ENCODE measurements at places on chromosomes 6 and 20.
A peak's percentile ranks its signal among the peaks of the same experiment; 100 is the strongest.

GRCh38 chr6:36376742-36377141 is 10.7 kb downstream of the ETV7 start:
- DNase-seq = no peak

- DNase-seq = no peak
Observed at GRCh38 chr6:102582569-102582968, 1189.1 kb downstream of the GRIK2 start.

- DNase-seq = no peak
Observed at GRCh38 chr6:74071214-74071613, 375.2 kb downstream of the CD109 start.

DNA sequence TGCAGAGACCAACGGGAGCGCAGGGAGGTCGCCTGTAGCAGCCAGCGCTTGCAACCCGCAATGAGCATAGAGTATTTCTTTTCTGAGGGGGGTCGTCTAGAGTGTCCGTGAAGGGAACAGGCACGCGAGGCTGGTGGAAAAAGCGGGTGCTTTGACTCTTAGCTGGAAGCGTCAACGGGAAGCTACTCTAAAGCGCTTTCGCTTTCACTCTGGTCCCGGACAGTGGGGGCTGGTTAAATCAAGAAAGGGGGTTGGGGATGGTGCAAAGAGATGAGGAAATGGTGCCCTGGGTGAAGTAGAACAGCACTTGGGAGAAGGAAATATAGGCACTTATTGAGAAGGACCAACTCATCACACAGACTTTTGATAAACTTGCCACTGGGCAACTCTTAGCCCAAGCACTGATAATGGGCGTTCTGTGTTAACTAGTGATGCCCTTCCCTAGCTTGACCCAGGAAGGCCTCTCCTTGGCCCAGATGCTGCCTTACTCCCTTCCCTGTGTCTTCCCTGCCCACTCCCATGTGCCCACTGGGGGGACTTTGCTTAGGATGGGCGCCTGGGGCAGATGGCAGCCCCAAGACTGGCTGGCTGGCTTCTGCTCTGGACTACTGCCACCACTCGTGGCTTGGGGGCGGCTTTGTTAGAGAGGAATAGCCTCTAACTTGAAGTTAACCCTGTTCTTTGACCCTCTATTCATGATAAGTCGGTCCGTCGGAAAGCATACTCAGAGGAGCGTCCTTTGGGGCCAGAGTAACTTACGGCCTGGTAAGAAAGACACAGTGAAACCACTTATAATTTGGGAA is 585 bp downstream of the PSMB9 start:
- DNase-seq = peak; percentile 67

GRCh38 chr6:24019830-24020229 is 106.2 kb upstream of the NRSN1 start:
- DNase-seq = no peak

DNA sequence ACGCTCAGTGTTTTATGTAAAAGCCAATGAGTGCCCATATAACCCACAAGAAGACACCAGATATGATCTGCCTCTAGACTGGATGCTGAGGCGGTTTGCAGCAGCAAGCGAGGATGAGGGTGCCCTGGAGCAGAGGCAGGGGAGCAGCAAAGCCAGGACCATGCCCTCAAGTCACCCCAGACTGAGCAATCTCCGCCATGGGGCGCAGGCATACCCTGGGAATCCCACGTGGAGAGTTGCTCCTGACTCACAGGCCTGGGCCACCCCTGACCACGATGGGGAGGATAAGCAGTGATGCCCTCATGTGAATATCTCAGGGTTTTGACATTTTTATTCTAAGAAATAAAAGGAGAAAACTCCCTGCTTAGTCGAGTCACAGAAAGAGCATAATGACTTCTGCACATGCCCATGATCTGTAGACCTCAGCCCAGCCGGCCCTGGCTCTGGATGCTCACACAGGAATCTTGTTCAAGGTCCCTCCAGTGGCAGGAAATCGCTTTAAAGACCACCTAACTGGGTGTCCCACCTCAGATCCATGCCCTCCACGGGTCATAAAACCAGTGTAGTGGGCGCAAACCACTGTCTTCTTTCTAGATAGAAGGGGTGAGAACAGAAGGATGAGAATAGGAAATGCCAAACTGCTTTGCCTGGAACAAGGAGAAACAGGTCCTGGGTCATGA is 138.3 kb upstream of the SNX9 start:
- DNase-seq = no peak

DNA sequence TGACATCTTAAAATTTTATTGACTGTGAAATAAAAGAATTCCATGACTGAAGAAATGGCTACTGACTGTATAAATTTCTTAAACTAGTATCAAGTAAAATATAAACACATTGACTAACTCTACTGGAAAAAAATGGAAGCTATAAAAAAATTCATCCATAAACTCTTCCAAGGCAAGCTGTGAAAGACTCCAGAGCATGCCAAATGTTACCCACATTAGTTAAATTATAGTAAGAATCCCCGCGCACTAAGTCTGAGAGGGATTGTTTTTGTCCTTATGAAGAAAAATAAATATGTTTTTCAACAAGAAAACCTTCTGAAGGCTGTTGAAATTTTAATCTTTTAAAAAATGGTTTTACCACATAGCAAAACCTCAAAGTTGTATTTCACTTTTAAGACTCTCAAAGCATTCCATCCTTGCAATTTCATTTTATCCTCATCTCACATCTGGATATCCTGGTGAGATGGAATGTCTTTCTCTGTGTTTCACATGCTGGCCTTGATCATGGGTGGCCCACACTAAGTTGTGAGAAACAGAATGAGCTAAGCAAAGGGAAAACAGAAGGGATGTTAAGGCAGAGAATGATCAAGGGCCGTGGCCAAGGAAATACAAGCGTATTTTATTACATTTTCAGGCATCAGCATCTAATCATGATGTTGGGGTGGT is 732.5 kb downstream of the KIF16B start:
- DNase-seq = no peak

- DNase-seq = no peak
Observed at GRCh38 chr6:43940071-43940392, 170.0 kb downstream of the VEGFA start.

DNA sequence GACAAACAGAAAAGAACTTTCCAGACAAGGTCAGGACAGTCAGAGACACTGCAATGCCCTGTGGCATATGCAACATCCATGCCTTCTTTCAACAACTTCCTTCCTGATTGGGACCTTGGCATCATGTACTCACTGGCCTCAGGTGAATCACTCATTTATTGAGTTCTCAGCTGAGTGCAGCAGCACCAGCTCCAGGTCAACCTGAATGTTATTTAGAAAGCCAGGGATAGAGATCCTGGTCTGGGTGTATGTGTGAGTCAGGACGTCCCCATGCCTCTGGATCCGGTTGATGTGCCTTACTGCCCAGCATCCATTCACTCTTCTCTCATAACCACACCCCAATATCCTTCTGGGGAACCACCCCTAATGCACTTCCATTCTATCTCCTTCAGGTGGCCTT is 54.4 kb downstream of the SNRNP48 start:
- DNase-seq = no peak

- no peak for DNase-seq
Observed at GRCh38 chr6:90329386-90330077, 32.9 kb upstream of the BACH2 start.

GRCh38 chr20:43247361-43247760 is 57.7 kb upstream of the PTPRT start:
- DNase-seq = no peak

- DNase-seq = no peak
Observed at GRCh38 chr6:1618311-1619097, 8.8 kb downstream of the FOXC1 start.

DNA sequence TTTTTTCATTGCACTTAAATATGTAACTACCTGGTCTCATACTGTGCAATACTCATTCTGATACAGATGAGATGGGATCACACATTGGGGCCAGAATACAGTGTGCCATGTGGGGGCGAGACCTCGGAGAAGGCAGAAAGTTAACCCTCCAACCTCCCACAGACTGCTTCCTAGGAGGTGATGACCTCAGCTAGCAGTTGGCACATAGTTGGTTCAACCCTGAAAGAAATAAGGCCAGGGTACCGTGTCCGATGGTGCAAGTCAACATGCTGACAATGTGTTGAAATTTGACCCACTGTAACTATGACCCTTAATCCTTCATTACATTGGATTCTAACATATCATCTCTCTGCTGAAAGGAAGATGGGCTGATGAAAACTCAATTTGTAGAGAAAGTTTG is 61.9 kb downstream of the GJA10 start:
- no peak for DNase-seq

DNA sequence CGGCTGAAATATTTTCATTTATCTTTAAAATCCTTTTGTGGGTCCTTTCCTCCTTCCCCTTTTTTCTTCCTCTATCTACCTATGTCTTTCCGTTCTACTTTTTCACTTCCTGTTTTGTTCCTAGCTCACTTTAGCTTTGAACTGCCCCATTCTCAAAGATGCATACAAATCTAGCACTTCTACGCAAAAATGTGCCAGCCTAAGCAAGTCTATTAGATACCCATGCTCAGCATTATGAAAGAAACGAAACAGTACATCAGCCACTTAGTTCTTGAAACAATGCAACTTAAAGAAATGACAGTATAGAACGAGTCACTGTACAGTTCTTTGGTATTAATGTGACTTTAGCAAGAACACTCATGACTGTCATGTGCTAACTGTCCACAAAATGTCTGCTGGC is 47.3 kb upstream of the MARCKS start:
- no peak for DNase-seq

GRCh38 chr6:47202644-47203205 is 107.0 kb downstream of the TNFRSF21 start:
- DNase-seq = no peak

DNA sequence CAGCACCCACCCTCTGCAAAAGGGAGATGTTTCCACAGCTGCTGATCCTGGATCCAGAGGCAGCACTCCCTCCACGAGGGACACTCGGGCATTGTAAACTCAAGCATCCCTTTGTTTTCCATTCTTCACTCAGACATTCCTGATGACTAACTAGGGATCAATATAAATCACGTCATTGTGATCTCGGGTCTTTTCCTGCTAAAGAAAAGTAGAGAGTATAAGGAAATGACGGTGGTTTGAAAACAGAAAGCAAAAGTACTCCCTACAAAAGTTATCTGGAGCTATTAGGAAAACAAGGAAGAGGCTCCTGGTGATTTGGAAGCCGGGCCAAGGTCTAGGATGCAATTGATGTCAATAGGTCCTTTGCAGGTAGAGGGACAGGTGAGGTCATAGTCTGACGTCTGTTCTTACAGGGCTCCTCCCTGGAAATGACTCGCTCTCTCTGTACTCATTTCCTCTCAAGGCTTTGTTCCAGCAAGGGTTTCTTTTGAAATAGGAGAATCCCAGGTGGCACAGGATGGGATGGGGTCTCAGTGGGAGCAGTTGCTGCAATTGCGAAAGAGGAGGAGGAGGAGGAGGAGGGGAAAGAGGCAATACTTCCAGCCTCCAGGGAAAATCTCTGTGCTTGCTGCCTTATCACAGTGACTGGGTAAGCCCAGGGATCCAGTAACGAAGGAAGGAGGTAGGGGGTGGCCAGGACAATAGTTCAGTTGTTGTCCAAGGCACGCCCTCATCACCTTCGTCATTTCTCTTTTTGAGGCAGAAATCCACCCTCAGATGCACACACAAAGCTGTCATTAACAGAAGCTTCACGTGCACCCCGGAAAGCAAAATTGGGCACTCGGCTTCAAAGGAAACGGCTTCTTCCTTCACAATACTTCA is 222.8 kb downstream of the LY86 start:
- peak; percentile 36 for DNase-seq

DNA sequence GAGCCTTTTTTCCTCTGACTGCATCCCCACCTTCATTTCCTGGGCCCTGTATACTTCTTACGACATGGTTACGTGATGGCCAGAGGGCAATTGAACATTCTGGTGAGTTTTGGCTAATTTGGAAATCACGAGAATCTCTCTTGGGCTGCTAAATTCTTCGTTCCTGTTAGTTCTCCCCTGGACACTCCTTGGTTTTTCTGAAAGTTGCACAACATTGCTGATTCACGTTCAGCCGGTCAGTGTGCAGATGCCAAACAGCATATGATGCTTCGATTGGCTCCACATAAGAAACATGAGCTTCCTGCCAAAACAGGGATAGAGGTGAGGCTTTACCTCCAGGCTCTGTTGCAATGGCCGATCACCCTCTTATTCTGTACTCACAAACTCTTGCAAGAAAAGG is 119.4 kb upstream of the LY86 start:
- no peak for DNase-seq

DNA sequence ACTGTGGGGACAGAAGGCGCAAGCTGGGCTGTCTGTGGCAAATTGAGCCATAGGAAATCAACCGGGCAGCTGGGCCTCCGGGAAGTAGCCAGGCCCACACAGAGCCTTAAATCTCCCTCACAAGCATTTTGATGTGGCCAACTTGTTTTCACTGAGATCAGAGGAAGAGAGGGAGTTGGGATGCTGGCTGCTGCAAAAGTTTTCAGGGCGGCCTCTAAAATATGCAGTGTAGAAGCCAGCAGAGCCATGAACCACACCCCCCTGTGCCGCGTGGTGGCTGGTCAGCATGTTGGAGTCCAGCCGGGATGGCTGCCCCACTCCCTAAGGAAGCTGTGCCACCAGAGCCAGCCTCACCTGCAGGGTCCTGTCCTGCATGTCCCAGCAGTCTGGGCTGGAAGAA is 167.4 kb downstream of the CDC5L start:
- no peak for DNase-seq

DNA sequence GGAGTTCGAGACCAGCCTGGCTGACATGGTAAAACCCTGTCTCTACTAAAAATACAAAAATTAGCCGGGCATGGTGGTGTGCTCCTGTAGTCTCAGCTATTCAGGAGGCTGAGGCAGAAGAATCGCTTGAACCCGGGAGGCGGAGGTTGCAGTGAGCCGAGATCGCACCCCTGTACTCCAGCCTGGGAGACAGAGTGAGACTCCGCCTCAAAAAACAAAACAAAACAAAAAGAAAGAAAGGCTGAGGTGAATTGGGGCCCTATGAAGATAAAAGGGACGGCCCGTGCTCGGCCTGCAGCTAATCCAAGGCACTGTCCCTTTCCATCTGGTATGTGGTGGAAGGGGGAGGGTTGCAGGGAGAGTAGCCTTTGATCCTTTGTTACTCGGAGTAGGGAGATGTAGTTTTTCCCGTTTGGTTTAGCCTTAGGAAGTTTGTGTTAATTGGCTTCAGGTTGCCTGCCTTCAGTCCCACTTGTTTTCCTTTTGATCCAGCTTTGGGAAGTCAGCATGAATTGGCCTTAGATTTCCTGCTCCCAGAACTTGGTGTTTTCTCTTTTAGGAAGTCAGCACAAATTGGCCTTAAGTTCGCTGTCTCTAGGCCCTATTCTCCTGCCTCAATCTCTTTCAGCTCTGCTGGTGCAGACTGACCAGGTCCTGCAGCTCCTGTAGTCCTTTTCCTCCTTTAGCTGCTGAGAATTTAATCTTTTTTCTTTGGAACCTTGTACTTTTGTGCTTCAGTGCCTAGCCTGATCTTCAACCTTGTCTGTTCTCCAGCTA is 36.1 kb upstream of the PAQR8 start:
- no peak for DNase-seq

Data from CD4-positive, alpha-beta T cell treated with Interleukin-17A for 4 hours (primary cell).